Fibroblast of pulmonary artery (primary cell): ENCODE measurements at places on chromosomes 6 and 20.
A peak's percentile ranks its signal among the peaks of the same experiment; 100 is the strongest.

GRCh38 chr20:6756693-6757595 lies 10.5 kb upstream of the BMP2 start:
- no peak for DNase-seq

DNA sequence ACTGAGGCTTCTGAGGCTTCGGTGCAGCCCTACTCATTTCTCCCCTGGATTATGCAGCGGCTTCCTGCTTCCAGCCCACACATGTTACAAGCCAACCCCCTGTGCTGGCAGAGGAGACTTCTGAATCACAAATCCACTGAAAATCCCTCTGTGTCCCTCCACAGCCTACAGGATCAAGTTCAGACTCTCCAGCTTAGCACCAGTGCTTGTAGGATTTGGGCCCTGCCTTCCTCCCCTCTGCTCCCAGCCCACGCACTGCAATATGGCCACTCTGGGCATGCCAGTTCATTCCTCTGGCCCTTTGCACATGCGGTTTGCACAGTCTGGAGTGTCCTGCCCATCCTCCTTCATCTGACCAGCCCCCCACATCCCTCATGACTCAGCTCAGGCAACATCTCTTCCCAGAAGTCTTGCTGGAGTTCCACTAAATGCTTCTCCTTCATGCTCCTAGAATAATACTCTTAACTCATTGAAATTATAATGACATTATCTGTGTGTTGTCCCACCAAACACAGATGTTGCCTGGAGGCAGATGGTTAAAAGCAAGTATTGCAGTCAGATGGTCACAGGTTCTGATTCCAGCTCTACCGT lies 15.9 kb upstream of the MDGA1 start:
- peak; percentile 71 for DNase-seq

GRCh38 chr6:45462190-45463134 lies 84.7 kb upstream of the SUPT3H start:
- no peak for DNase-seq

GRCh38 chr20:25120457-25120856 lies 38.5 kb upstream of the VSX1 start:
- no peak for DNase-seq

DNA sequence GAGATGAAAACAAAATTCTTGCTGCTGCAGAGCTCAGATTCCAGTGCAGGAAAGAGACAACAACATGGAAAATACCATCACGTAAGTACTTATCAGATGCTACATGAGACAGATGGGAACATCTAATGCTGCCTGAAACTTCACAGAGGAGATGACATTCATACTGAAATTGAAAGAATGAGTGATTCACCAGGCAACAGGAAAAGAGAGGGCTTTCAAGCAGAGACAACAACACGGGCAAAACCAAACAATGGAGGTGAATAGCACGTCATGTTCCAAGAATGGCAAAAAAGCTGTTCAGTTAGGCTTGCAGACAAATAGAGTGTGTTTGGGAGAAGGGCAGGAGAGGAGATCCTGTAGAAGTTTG lies 39.3 kb downstream of the GTF2H5 start:
- peak; percentile 85 for DNase-seq

DNA sequence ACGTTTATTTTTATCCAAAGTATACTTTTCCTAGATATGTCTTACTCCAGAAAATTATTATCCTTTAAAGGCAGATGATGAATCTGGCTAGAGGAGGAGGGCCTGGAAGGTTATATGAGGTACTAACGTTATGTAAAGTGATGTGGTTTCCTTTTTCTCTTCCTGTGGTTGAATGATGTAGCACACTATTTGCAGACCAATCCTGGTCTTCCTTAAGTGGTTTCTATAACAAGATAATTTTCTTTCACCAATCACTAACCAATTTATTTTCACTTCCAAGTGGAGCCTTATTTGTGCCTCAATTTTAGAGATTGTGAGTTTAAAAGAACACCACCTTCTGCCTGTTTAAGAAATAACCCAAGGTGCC lies 154.6 kb upstream of the SOX4 start:
- peak; percentile 5 for DNase-seq

DNA sequence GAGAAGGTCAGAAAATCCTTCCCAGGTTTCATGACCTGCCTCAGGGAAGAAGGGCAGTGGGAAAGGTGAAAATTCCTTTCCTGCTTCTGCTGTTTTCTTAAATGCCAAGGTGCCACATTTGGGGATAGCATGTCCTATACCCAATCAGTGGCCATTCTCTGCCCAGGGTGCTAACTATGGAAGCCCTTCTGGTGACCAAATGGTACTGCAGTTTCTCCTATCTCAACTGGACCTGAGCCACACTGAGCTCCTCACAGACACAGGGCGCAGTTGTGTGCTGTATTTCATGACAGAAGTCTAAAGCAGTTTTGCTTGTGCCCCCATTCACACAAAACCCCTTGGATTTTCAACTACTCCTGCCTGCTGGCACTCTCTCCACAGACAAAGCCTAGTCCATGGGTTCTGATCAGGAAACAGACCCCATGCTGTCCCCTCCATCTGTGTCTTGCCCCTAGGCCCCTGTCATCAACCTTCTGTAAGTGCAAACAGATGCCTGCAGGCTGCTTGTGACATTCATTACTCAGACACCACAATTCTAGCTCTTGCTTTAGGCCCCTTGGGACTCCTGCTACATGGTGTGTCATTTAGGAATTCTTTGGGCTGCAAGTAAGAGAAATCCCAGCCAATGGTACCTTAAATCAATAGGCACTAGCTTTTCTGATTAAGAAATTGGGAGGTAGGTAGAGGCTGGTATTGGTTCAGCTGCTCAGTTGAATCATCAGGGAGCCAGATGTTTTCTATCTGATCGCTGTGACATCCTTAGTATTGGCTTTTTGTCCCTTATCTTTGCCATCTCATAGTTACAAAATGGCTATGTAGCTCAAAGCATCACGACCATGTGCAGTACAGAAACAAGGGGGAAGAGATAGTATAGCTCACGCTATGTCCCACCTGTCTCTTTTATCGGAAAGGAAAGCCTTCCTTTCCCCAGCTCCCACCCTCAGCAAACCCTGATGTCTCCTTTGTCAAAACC lies 147.8 kb downstream of the CD83 start:
- DNase-seq = no peak

DNA sequence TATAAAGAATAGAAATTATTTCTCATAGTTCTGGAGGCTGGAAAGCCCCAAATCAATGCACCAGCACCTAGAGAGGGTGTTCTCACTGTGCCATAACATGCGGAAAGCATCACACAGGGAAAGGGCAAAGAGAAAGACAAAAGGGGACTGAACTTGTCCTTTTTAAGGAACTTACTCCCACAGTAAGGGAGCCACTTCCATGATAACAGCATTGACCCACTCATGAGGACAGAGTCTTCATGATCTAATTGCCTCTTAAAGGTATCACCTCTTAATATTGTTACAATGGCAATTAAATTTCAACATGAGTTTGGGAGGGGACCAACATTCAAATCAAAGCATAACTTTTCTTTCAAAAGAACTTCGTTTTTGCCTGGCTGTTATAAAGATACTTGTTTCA lies 582.2 kb upstream of the ARID1B start:
- no peak for DNase-seq

- DNase-seq = peak; percentile 16
Observed at GRCh38 chr6:156658966-156659821, 118.0 kb upstream of the ARID1B start.

- DNase-seq = no peak
Observed at GRCh38 chr6:146938266-146938665, 266.0 kb upstream of the STXBP5 start.

DNA sequence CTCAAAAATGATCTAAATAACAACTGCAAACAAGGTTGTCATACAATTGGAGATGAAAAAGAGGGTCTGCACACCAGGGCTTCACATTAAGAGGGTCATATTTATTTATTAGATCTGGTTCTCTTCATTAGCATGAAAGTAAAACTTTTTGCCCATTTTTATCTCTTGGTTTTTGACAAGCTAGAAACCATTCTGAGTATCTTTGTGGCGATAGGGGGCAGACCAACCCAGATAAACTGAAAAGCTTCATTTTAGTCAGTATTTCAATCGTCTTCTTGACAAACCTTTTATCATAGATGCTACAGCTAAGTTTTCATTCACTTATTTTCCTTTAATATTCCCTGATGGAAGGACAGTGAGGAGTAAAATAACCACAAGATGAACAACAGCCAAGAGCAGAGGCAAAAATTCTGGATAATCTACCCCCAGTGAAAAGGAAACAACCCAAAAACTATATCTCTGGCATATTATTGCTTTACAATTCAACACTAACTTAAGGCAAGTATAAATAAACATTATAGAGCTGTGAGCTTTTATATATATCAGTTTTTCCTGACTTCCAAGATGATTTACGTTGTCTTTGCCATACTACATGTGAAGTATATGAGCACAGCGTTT lies 45.2 kb downstream of the THEMIS start:
- peak; percentile 65 for DNase-seq
